NT2/D1 (cell line): ENCODE measurements at places on chromosomes 7 and 10.
A peak's percentile ranks its signal among the peaks of the same experiment; 100 is the strongest.

GRCh38 chr7:121490309-121490708 is 94.2 kb upstream of the FAM3C start:
- DNase-seq, result no peak

DNA sequence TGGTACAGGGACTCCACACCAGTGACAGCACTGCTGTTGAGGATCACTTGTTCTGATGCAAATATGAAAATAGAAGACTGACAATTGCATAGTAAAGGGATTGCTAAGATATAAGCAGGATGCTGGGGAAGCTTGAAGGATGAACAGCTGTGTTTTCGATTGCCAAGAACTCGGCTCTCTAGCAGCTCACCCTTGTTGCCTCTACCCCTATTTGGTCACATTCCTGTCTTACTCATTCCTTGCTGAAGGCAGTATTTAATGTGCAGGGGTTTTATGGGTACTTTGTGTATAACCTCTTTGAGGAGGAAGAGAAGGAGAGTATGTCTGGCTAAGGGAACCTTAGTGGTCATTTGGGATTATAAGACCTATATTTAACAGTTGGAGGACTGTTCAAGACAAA is 218.8 kb downstream of the AUTS2 start:
- DNase-seq, result no peak

GRCh38 chr10:33136271-33136670 is 178.2 kb upstream of the ITGB1 start:
- DNase-seq, result no peak

DNA sequence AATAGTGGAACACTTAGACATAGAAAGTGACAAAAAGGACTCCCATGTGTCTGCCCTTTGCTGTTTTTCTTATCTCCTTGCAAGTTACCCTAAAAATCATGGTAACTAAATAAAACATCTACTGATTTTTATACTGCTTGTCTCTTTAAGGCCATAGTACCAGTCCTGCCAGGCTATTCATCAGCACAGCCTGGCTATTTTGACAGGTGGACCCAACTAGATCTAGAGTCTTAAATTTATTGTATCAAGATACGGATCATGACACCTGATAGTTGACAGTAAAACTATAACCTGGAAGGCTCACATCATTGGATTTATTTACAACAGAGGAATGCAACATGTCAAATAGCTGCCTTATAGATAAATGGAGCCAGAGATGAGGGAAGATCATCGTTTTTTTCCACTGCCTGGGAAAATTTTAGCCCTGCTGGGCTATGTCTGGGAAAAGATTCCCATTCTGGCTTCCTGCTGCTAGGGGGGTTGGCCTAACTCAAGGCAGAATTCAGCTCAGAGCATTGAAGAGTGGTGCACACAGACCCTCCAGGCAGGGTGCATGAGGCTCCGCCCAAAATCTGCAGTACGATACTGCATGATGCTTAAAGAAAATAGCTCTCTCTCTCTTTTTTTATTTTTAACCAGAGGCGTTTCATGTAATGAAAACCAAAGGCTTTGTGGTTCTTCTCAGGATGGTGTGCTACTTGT is 292.0 kb upstream of the FZD8 start:
- DNase-seq, result no peak

DNA sequence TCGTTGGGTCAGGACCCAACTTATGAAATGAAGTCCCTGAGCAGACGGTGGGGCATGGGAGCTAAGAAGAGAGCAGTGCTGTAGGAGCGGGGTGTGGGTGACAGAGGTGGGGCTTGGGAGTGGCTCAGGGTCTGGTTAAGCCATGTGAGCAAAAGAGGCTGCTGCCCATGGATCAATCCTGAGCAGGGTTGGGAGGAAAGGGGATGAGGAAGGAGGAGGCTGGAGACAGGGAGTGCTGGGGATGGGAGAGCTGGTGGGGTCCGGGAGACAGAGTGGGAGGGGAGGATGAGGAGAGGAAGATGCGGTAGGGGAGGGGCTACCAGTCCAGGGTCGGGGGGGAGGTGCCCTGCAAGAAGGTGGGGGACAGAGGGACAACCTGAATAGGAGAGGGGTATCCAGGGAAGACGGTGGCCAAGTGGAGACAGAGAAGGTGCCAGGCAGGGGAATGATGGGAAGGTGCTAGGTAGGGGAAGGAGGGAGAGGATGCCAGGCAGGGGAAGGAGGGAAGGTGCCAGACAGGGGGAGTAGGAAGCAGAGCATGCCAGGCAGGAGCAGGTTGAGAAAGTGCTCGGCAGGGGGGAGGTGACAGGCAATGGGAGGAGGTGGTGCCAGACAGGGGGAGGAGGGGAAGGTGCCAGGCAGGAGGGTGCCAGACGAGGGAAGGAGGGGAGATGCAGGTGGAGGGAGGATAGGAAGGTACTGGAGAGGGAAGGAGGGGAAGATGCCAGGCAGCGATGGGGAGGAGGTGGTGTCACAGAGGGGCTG is 27.5 kb upstream of the SMARCD3 start:
- no peak for DNase-seq

DNA sequence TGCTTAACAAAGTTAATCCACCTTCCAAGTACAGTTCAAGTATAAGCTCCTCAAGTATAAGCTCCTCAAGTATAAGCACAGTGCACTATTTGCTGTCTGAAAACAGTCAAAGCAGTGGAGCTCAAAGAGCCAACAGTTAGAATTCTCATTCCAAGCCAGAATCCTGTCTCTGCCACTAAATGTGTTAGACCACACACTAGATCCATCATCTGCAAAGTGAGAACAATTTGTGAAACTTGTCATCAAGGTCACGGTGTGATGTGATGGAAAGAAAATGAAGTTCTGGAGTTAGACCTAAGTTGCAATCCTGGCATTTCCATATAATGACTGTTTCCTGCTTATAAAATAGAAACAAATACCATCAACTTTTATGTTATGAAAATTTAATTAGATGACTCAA is 602.5 kb downstream of the TNS3 start:
- no peak for DNase-seq

- DNase-seq, result peak; percentile 80
Measured at GRCh38 chr10:123614888-123615287, 51.3 kb upstream of the GPR26 start.

DNA sequence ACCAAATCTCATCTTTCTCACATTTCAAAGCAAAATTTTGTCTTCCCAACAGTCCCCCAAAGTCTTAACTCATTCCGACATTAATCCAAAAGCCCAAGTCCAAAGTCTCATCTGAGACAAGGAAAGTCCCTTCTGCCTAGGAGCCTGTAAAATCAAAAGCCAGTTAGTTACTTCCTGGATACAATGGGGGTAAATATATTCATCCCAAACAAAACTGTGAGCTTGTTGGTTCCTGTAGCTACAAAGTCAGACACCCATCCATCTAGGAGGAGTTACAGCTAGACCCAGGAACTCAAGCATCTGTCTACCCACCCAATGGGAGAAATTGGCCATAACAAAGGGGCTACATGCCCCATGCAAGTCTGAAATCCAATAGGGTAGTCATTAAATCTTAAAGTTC is 51.9 kb downstream of the MTURN start:
- DNase-seq, result no peak

DNA sequence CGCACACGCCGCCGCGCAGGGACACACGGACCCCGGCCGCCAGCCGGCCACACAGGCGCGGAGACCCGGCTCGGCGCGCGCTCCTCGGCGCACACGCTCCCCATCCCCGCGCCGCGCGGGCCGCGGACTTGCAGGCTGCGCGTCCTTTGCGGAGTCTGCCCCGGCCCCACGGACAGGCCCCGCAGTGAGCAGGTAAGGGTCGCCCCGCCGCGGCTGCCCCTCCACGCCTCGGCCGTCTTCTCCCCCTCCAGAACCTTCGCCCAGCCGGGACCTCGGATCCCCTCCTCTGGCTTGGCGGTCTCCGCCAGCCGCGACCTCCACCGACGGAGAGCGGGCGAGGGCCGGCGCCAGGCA is 356 bp downstream of the ADCYAP1R1 start:
- DNase-seq, result no peak

- no peak for DNase-seq
Measured at GRCh38 chr10:118564652-118565051, 30.8 kb downstream of the PRLHR start.

- DNase-seq, result peak; percentile 33
Measured at GRCh38 chr10:46255801-46256747, 30.7 kb upstream of the ANTXRL start.

GRCh38 chr10:122733443-122733842 is 33.8 kb upstream of the C10orf120 start:
- DNase-seq, result peak; percentile 5

- DNase-seq, result no peak
Measured at GRCh38 chr7:6575281-6576023, 1.8 kb upstream of the ZDHHC4 start.

GRCh38 chr10:118844731-118845521 is 90.2 kb upstream of the CACUL1 start:
- no peak for DNase-seq

DNA sequence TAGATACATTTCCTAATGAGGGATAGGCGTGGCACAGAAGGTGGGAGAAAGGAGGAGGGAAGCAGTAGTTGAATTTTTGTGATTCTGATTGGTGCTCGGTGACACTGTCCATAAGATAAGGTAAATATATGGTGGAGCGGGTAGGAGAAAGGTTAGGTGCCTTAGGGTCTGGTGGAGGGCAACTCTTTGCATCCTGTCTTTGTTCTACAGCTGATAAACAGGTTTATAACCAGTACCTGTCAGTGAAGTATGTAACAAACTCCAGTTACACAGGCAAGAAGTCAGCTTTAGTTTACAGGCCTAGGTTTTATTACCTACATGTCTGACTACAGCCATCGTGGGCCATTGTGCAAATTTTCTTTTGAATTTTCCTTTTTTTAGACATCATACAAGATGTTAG is 10.9 kb upstream of the FAM180A start:
- DNase-seq, result no peak

DNA sequence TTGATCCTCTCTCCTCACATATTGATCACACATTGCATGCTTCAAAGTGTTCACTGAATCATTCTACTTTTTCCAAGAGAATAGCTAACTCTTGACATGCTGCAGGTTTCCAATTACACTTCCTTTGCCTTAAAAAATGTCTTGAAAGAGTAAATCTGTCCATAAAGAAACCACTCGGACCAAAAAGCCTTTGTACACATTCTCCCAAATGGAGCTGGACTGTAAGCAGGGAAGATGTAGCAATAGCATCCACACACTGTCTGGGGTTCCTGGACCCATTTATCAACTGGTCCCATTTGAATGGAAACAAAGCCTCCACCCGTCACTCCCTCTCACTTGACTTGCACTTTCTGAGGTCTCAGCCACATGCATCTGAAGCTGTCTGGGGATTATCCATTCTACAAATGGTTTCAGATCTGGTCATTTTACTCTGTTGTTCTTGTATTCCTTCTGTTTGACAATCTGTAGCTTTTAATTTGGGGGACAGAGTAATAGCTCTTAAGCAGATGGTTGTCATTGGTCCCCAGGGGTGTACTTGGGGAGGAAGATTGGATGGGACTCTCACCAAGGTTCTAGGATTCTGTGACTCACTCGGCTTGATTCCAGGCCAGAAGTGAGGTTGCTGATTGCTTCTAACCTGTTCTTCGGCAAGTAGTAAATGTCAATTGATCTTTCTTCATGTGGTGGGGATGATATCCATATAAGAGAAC is 203.5 kb downstream of the HIBADH start:
- DNase-seq, result no peak

DNA sequence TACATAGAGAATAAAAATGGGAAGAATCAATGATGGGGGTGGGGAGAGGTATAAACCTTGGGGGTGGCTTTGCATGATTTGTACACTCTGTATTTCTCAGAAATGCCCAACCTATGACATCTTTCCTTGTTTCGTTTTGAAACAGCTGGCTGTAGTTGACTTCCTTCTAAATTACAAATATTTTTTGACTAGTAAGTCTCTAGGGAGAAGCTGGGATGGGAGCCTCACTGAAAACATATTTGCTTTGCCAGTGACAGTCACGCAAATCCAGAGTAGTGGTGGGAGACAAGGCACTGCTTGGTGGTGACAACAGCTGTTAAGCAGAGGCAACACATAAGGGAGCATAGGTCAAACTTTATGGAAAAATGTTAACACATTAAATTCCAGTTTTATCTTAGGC is 440.5 kb downstream of the SEMA3D start:
- DNase-seq, result no peak

- DNase-seq, result peak; percentile 15
Measured at GRCh38 chr7:4240520-4241303, 441.4 kb upstream of the FOXK1 start.

GRCh38 chr10:27911539-27911938 is 87.3 kb downstream of the ODAD2 start:
- DNase-seq, result peak; percentile 85

DNA sequence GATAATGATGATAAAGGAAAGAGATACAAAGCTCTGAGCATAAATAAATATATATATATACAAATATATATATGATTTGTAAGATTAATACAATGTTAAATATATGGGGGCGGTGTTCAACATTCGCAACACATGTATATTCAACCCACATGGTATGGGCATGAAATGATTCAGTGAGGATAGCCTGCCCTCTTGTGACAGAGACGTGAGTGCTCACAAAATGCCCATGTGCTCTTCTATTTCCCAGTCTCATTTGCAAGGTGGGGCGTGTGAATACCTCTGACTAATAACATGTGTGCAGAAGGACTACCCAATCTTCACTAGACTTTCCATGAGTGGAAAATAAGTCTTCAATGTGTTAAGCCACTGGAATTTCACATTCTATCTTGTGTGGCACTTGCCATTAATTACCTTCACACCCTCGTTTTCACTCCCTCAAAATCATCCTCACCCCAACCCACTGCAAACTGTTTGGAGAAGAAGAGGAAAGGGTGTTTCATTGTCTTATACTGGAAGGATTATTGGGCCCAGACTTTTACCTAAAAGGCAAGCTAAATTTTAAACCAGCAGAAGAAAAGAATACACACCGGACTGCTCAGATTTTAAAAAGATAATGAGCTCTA is 26.9 kb downstream of the ASAH2 start:
- DNase-seq, result peak; percentile 23

- DNase-seq, result no peak
Measured at GRCh38 chr10:29648983-29649268, 14.2 kb upstream of the SVIL start.

GRCh38 chr7:142787034-142787768 is 16.4 kb downstream of the PRSS2 start:
- no peak for DNase-seq

GRCh38 chr10:11678074-11678793 is 63.9 kb upstream of the ECHDC3 start:
- no peak for DNase-seq

- DNase-seq, result no peak
Measured at GRCh38 chr10:131635564-131636015, 265.2 kb upstream of the PPP2R2D start.

GRCh38 chr7:1466524-1467271 is 7.4 kb upstream of the MICALL2 start:
- DNase-seq, result peak; percentile 58

- DNase-seq, result no peak
Measured at GRCh38 chr7:150848111-150848510, 4.2 kb upstream of the AOC1 start.

- no peak for DNase-seq
Measured at GRCh38 chr10:28686835-28687682, 9.7 kb downstream of the BAMBI start.

- no peak for DNase-seq
Measured at GRCh38 chr7:114086537-114086913, 167.7 kb upstream of the PPP1R3A start.

DNA sequence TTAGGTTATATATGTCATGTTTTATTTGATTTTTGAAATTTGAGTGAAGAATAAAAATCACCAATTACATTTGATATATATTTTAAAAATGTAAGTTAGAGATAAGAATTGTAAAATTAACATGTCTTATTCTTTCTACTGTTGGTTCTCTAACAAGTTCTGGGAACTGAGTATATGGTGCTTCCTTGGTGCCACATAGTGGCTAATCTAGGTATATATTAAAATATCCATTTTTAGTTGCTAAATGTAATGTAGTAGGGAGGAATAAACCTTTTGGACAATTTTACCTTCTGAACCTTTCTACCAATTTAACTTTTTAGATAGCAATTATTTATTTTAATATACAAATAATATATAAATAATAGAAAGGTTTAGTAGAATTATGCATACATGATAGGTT is 17.5 kb downstream of the CFAP69 start:
- DNase-seq, result no peak
